ENCODE measurements at places on chromosomes 5 and 9. TPM values are rescaled to one million over a fixed set of nuclear protein-coding genes. Genes with fewer than 3 reads are reported as not detected.

GRCh38 chr9:32258482-32258881 lies 126.0 kb upstream of the ACO1 start:
- DNase-seq, result no peak

DNA sequence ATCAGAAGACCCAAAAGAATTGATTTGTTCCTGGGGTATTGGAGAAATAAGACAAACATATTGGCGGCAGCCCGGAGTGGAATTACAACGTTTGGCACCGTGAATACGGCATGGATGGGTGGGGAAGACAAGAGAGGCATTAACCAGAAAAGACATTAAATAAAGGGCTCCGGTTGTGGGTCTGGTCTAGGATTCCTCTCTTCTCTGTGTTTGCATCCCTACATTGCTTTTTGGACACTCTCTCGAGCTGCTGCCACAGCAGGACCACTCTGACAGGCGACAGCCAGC lies 138.7 kb upstream of the PALM2AKAP2 start:
- no peak for DNase-seq

- no peak for DNase-seq
These were observed 6.2 kb downstream of the SLC45A2 start for GRCh38 chr5:33978306-33978705.

- DNase-seq, result peak; percentile 43
These were observed 65.3 kb downstream of the CDC14B start for GRCh38 chr9:96554326-96554725.

Gene PCDHGA10
- total RNA-seq, result 6.9 TPM

Gene SLC4A9
- total RNA-seq, result not detected

Gene SLC6A19
- not detected for total RNA-seq

DNA sequence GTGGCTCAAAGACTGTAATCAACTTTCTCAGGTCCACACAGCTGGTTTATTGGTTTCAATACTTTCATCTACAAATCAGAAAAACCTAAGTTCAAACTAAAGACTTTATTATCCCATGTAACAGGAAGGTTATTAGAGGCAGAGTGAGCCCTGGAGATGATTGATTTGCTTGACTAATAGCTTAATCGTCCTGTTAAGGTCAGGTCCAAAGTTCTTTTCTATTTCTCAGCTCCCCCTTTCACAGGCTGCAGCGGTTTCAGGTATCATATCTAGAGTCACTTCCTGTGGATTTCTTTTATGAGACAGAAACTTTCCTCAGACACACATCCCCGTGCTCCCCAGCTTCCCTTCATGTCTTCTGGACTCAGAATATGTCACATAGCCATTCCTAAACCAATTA lies 166.4 kb downstream of the PRELID2 start:
- DNase-seq, result no peak

DNA sequence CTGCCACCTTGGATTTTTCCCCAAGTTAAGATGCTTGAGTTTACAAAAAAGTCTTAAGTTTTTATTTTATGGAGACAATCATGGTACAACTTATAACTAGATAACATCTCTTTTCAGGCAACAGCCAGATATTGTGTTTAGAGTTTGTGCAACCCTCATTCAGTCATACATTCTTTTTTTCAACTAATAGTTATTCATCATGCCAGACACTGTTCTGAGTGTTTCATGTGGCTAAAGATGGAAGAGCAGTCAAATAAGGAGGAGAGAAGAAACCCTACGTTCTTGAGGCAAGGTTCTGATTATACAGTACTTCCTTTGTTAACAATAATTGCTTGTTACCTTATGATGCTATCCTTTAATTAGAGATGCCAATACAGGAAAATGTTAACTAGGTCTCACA lies 42.1 kb upstream of the ZNF462 start:
- no peak for DNase-seq

DNA sequence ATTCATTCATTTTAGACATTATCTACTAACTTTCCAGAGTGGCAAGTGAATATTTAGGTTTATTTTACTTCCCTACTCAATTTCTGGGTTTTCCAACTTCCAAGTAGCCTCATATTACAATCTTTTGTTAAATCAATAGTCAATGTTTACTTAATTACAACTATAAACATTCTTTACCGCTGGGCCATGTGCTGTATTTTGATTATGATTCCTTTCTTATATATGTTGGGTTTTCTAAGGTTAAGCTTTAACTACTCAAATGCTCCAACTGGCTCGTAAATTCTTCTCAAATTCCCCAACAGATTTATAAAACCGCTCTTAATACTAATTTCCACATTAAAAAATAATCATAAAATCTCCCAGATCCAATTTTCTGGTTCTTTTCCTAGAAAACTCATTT lies 110.1 kb upstream of the ABCA1 start:
- DNase-seq, result peak; percentile 39

DNA sequence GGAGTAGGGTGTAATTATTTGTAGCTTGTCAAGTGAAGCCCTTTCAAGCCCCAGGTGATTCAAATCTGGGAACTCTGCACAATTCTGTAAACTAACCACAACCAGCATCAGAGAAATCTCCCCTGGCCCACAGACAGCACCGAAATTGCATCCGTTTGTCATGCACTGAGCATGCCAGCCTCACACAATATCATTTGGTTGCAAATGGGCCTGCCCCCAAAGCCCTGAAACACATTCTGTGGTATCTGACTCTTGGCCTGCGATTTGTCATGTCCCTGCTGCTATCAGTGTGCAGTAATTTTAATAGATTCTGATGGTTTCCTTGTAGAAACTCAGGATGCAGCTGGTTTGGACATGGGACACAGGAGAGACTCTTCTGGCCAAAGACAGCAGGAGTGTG lies 35.3 kb downstream of the SNX24 start:
- no peak for DNase-seq

Gene MYOZ3
- total RNA-seq, result under 0.01 TPM

Gene SAPCD2
- 3.4 TPM for total RNA-seq

Gene MVB12B
- total RNA-seq, result 2.0 TPM

Gene ZNF608
- 15.1 TPM for total RNA-seq

- no peak for DNase-seq
These were observed 42.6 kb downstream of the ARHGEF28 start for GRCh38 chr5:73668486-73669111.

- DNase-seq, result no peak
These were observed 1751.3 kb upstream of the WWC1 start for GRCh38 chr5:166540156-166540555.

DNA sequence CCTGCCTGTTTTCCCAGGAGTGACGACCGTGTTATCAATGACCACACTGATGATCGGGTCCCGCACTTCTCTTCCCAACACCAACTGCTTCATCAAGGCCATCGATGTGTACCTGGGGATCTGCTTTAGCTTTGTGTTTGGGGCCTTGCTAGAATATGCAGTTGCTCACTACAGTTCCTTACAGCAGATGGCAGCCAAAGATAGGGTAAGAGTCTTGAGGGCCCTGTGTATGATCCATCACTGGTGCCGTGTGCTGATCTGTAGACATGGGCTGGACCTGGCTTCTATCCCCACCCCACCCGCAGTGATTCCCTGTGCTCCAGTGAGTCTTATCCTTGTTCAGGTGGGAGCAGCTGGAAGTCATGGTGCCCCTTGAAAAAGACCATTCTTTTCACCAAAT lies 26.0 kb downstream of the GABRP start:
- DNase-seq, result peak; percentile 71

- no peak for DNase-seq
These were observed 93.1 kb upstream of the TLE1 start for GRCh38 chr9:81782313-81782995.

Gene FAM169A
- under 0.01 TPM for total RNA-seq

GRCh38 chr5:172418862-172419814 lies 35.2 kb downstream of the SH3PXD2B start:
- no peak for DNase-seq

Gene SLCO4C1
- total RNA-seq, result not detected

- no peak for DNase-seq
These were observed 17.1 kb downstream of the CTNNA1 start for GRCh38 chr5:138770291-138770690.

- DNase-seq, result no peak
These were observed 285.6 kb downstream of the FANCC start for GRCh38 chr9:95031711-95032461.

- no peak for DNase-seq
These were observed 18.8 kb downstream of the UGCG start for GRCh38 chr9:111915425-111915758.

DNA sequence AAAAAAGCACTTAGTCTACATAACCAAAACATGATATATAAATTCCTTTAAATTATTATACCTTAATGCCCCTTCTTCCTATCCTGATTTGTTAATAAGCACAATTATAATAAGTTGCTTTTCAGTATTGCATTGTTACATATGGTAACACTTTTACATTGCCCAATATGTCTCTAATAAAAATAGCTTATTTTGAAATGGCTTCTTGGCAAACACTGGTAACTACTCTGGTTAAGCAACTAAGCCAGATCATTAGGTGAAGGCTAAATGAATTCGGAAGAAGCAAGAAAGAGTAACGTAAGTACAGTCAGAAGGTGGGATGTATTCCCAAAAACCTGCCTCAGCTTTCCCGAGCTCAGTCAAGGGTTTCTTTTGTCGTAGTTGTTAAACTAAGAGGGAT lies 85.3 kb downstream of the TTC39B start:
- DNase-seq, result no peak

Gene PCDHGC4
- total RNA-seq, result 1.6 TPM

DNA sequence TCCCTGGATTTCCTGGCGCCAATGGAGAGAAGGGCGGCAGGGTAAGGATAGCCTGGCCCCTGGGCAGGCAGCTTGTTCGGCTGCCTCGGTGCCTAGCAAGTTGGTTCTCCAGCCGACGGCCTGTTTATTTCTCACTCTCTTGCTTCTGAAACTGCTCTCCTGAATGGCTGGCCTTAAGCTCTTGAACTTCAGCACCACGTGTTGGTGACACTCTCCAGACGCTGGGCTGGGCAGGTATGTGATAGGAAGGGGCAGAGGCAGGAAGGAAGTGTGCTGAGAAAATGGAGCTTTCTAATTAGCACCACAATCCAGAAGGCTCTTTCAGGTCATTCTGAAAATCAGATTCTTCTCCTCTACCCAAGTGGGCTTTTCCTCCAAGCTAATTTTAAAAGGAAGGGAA lies 91.4 kb upstream of the FCN2 start:
- no peak for DNase-seq

Gene GMCL2
- total RNA-seq, result not detected

DNA sequence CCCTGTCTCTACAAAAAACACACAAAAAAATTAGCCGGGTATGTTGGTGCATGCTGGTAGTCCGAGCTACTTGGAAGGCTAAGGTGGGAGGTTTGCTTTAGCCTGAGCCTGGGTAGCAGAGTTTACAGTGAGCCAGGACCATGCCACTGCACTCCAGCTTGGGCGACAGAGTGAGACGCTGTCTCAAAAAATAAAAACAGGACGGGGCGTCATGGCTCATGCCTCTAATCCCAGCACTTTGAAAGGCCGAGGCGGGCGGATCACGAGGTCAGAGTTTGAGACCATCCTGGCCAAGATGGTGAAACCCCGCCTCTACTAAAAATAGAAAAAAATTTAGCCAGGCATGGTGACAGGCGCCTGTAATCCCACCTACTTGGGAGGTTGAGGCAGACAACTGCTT lies 40.3 kb downstream of the UBE2D2 start:
- no peak for DNase-seq

Gene CSF2
- not detected for total RNA-seq

- no peak for DNase-seq
These were observed 684.0 kb upstream of the ACO1 start for GRCh38 chr9:31700252-31701045.

Gene PCDHA6
- not detected for total RNA-seq

Gene FGF1
- 7.7 TPM for total RNA-seq

Gene SPTAN1
- 327 TPM for total RNA-seq

GRCh38 chr5:104915226-104915625 lies 1352.6 kb upstream of the NUDT12 start:
- DNase-seq, result no peak

DNA sequence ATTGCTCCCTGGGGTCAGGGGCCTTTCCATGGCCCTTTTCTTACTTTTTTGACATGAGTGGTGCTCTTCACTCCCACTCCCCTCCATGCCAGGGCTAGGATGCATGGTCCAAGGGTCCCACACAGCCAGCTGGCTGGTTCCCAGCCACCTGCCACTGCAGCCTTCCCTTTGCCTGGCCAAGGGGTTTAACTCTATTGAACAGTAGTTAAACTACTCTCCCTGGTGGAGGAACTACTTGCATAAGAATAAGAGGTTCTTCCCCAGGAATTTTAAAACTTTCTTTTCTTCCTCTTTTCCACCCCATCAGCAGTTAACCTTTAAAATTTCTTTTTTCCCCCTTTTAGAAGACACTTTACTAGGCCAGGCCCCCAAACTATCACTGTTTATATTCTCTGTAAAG lies 1532.8 kb upstream of the ACO1 start:
- no peak for DNase-seq

DNA sequence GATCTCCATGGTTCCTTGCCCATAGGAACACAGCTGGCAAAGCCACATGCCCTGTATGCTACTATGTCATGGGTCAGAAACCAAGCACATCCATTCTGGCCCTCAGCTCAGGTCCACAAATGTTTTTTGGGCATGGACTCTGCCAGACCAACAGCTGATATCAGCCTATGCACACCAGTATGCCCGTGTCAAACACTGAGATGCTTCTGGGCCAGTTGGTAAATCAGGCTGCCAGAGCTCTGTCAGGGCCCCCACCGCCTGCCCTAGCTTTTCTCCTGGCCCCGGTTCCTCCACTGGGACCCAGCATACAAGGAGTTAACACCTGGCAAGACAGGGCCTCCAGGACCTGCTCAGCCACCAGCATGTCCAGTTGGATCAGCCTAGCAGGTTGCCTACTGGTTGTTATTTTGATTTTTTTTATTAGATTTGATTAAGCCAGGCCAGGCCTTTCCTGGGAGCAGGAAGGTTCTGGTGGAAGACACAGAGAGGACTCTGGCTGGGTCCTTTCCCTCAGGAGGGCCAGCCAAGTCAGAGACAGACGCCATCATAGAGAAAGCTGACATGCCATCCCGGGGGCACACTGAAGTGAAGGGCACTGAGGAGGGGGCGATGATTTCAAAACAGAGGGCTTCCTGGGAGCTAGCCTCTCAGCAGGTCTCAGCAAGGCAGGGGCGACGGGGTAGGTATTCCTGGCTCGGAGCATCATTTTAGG lies 65.8 kb downstream of the TSTD2 start:
- DNase-seq, result no peak

DNA sequence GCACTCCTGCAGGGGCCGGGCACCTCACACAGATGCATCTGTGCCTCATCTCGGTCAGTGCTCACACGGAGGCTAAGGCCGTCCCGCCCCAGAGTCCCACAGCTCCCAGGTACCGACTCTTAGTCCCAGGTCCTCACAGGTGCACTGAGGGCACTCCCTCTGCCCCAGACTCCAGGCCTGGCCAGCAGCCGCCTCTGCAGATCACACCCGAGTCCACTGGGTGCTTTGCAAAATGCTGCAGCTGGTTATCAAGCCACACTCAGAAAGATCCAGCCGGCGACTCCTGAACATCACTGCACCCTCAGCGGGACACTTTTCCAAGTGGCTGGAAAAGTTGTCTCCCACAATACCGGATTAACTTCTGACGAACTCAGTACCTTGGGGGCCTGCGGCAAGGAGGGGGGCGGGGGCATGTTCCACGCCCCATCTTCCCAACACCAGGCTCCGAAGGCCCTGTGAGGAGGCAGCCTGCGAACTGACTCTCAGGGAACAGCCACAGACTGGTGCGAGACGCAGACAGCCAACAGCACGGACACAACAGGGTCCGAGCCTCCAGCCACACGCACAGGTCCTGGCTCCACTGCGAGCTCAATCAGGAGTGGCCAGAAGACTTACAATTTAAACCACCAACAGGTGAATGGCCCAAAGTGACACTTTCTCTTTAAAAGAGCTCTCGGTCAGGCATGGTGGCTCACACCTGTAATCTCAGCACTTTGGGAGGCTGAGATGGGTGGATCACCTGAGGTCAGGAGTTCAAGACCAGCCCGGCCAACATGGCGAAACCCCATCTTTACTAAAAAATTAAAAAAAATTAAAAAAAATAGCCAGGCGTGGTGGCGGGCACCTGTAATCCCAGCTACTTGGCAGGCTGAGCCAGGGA lies 4.0 kb downstream of the BRD3 start:
- DNase-seq, result no peak
